T-helper 2 cell treated with Interferon-gamma antibody and Interleukin-4, amounts not matched to agents 5 μg/mL and 100 μg/mL, for 36 hours (primary cell): ENCODE measurements at places on chromosomes 2 and 18.
A peak's percentile ranks its signal among the peaks of the same experiment; 100 is the strongest.

GRCh38 chr2:180990794-180991193 lies 10.4 kb downstream of the UBE2E3 start:
- H3K27me3 ChIP-seq, result no peaks in the 10 kb centered on the region
- peaks cover 15% of the 10 kb centered on the region for H3K36me3 ChIP-seq
- no peak overlapping the region for H3K27ac ChIP-seq
- no peak overlapping the region for H3K4me3 ChIP-seq

DNA sequence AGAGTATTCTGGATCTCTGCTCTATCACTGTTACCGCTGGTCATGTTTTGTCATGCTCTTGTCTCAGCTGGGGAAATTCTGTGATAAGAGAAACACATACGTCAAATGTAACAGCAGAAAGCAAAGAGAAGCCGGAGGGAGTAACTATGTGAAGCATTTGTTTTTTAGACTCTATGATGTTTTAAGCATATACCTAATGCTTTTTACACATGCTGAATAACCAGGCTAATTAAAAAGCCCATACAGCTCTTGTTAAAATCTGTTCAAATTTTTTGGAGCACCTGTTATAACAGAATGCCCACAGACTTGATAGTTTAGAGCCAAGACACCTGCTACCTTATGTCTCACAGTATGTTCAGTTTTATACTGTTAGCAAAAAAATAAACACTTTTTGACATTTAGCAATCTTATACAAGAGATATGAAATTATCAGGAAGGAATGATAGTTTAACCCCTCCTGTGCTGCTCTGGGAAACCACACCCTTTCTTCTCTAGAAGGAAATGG lies 92.3 kb upstream of the TANK start:
- no peak overlapping the region for H3K4me3 ChIP-seq
- H3K36me3 ChIP-seq, result no peaks in the 10 kb centered on the region
- peaks cover 9% of the 10 kb centered on the region for H3K4me1 ChIP-seq
- peaks cover 5% of the 10 kb centered on the region for H3K27me3 ChIP-seq

DNA sequence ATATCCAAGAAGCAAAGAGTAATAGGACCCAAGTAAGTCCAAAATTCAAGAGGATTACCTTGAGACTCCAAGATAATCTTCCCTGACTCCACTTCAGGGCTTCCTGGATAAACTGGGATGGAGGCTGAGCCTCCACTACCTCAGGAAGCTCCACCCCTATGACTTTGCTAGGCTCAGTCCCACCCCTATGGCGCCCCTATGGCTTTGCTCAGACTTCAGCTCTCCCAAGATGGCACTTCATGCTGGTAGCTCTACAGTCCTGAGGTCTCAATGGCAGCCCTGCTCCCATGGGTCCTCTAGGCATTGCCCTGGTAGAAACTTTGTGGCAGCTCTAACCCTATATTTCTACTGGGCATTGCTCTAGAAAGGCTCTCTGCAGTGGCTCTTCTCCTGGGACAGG lies 69.9 kb upstream of the CHAC2 start:
- no peak overlapping the region for H3K27ac ChIP-seq
- DNase-seq, result no peak
- H3K27me3 ChIP-seq, result no peaks in the 10 kb centered on the region
- no peaks in the 10 kb centered on the region for H3K4me1 ChIP-seq
- H3K4me3 ChIP-seq, result no peak overlapping the region
- H3K36me3 ChIP-seq, result peaks cover 30% of the 10 kb centered on the region

- no peak for DNase-seq
- peak overlapping the region; percentile 19 for H3K27ac ChIP-seq
- no peak overlapping the region for H3K4me3 ChIP-seq
- peaks cover 56% of the 10 kb centered on the region for H3K4me1 ChIP-seq
- no peaks in the 10 kb centered on the region for H3K36me3 ChIP-seq
These were observed 16.4 kb upstream of the IL1RL1 start for GRCh38 chr2:102294802-102295489.

DNA sequence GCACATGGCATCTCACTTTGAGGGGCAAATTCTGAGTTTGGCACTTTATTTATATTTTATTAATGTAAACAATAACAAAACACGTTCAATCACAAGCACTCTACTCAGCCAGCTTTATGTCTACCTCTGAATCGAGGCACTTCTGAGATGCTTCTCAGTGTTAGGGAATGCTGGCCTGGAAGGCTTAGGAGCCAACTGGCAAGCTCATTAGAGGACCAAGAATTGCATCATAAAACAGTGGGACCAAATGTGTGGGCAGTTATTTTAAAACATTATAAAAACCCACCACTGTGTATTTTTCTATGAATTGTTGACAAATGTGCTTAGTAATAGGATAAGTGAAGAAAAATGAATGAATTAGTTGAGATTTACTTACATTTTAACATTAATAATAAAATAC lies 46.8 kb upstream of the SMIM21 start:
- no peak overlapping the region for H3K27ac ChIP-seq
- H3K4me1 ChIP-seq, result no peaks in the 10 kb centered on the region
- no peak for DNase-seq
- no peaks in the 10 kb centered on the region for H3K36me3 ChIP-seq

GRCh38 chr2:238561230-238561629 lies 134.5 kb downstream of the ASB1 start:
- no peaks in the 10 kb centered on the region for H3K4me1 ChIP-seq
- no peaks in the 10 kb centered on the region for H3K36me3 ChIP-seq
- no peak overlapping the region for H3K4me3 ChIP-seq
- DNase-seq, result no peak
- no peak overlapping the region for H3K27ac ChIP-seq
- no peaks in the 10 kb centered on the region for H3K27me3 ChIP-seq

GRCh38 chr18:55314615-55315237 lies 273.3 kb downstream of the TCF4 start:
- no peaks in the 10 kb centered on the region for H3K36me3 ChIP-seq
- no peak overlapping the region for H3K4me3 ChIP-seq
- no peak for DNase-seq

- no peak overlapping the region for H3K27ac ChIP-seq
- DNase-seq, result no peak
- peaks cover 4% of the 10 kb centered on the region for H3K27me3 ChIP-seq
- H3K4me1 ChIP-seq, result no peaks in the 10 kb centered on the region
- H3K36me3 ChIP-seq, result no peaks in the 10 kb centered on the region
These were observed 114.8 kb upstream of the CDC42EP3 start for GRCh38 chr2:37786191-37786698.

DNA sequence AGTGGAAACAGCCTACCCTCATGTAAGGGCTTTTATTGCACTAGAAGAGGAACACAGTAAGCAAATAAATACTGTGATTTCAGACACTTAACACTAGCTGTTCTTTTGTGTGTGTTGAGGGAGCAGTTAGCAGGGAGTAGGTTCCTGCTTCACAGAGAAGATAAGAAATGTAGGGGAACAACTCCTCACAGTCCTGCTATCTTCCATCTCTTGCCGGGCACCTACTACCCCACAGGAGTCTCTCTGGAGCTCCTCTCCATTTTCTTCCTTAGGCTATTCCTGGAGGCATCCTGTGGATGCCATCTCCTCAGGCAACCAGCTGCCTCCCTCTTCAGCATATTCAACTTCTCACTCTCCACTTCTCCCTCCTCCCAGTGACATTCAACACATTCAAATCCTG lies 145.0 kb downstream of the SRBD1 start:
- H3K36me3 ChIP-seq, result peaks cover 3% of the 10 kb centered on the region
- no peaks in the 10 kb centered on the region for H3K4me1 ChIP-seq
- no peak overlapping the region for H3K27ac ChIP-seq
- H3K4me3 ChIP-seq, result no peak overlapping the region
- no peaks in the 10 kb centered on the region for H3K27me3 ChIP-seq

DNA sequence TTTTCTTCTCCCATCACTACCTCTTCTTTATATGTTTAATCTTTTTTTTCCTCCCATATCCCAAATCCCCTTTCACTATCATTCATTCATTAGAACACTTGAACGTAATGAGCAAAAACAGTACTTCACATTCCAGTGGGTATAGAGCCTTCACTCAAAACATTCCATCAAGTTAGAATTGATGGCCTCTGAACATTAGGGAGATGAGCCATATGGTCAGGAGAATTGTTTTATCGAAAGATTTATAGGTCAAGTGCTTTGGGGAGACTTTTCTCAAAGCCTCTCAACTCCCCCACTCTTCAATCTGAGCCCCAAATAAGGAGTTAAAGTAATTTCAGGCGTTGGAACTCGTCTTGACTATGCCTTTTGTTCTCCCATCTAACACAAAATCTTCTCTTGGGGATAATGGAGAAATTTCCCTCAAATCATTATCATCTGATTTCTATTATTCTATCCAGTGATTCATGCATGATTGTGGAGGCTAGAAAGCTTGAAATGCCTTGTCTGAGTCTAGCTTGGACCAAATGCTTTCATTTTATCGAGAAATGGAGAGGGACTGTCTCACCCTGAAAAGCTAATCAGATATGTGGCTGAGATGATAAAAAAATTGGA lies 79.2 kb downstream of the KIAA2012 start:
- no peak overlapping the region for H3K4me3 ChIP-seq
- DNase-seq, result no peak
- peaks cover 10% of the 10 kb centered on the region for H3K27me3 ChIP-seq
- no peaks in the 10 kb centered on the region for H3K4me1 ChIP-seq

DNA sequence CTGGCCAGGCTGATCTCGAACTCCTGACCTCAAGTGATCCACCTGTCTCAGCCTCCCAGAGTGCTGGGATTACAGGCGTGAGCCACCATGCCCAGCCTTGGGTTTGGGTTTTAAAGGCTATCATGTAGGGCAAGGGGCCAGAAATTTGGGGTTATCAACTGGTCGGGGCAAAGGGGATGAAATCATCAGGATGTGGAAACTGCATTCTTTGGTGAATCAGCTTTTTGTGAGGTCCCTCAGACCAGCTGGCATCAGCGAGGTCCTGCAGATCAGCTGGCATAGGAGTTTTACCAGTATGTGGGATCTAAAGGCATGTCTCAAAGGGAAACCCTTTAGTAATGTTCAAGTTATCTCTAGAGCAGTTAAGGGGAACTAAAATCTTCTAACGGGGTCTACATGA lies 6.4 kb upstream of the GEMIN6 start:
- H3K27me3 ChIP-seq, result peaks cover 17% of the 10 kb centered on the region
- no peak for DNase-seq
- H3K27ac ChIP-seq, result no peak overlapping the region
- no peak overlapping the region for H3K4me3 ChIP-seq
- peaks cover 2% of the 10 kb centered on the region for H3K4me1 ChIP-seq
- H3K36me3 ChIP-seq, result no peaks in the 10 kb centered on the region

DNA sequence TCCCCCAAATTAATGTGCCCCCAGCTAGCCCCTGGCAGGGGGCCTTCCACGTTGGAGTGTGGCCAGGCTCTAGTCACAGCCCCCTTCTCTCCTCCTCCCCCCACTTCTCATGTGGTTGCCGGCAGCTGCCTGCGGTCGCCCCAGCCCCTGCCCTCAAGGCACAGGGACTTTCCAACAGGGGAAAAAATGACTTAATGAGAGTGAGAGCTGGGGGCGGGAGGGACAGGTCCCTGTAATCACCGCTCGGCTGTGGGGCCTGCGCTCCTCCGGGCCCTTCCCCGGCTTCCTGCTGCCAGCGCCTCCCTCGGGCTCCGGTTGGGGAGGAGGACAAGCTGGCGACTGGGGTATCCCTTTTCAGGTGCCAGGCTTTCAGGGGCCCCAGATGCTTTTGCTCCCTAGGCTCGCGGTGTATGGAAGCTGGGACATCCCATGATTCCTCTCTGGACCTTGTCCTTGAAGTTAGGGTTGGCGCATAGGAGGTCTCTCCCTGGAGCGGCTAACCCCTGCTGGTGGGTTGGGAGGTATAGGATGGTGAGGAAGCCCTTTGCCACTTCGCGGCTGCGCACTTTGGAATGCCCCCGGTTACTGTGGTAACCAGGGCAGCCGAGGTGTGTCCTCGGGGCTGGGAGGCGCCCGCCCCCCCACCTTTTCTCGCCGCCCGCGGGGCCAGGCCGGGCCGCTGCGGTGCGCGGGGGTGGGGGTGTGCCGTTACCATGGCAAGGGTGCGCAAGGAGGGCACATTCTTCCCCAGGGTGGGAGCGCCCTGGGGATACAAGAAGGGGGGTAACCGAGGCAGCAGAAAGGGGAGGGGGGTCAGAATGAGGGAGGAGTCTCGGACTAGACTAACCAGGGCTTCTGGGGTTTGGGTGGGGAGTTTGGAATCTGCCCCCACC lies 16.1 kb downstream of the WNT10A start:
- peaks cover 56% of the 10 kb centered on the region for H3K27me3 ChIP-seq
- H3K27ac ChIP-seq, result peak overlapping the region; percentile 64
- no peaks in the 10 kb centered on the region for H3K36me3 ChIP-seq
- peak; percentile 93 for DNase-seq

DNA sequence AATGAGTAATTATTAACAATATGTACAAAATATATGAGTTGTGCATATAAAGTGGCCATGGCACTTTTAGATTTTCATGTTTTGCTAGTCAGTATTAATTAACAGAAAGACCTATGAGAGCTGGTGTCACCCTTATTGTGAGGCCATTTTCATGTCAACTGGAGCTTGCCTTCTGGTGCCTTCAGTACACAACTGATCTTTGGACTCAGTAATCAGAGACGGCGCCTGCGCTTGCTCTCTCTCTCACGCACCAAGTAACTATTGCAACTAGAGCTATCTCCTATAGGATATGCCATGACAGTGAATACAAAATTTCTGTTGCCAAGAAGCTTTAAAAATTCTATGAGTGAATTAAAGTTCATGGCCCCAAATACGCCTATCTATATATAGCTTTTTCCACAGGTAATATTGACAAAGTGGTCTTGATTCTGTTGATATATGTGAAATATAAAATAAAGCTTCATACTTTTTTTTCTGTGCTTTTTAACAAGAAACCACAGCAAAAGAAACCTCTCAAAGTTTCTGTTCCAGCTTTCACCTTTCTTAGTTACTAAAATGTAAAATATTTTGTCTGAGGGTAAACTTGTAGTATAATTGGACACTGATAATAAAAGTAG lies 2.9 kb downstream of the SERTAD2 start:
- peaks cover 4% of the 10 kb centered on the region for H3K36me3 ChIP-seq
- peak overlapping the region; percentile 46 for H3K4me3 ChIP-seq
- no peak overlapping the region for H3K27ac ChIP-seq
- H3K4me1 ChIP-seq, result peaks cover 65% of the 10 kb centered on the region
- no peak for DNase-seq
- no peaks in the 10 kb centered on the region for H3K27me3 ChIP-seq

GRCh38 chr2:10332402-10333246 lies 29.9 kb downstream of the HPCAL1 start:
- peak; percentile 60 for DNase-seq
- H3K4me3 ChIP-seq, result peak overlapping the region; percentile 94
- peaks cover 21% of the 10 kb centered on the region for H3K36me3 ChIP-seq
- H3K27ac ChIP-seq, result peak overlapping the region; percentile 82
- H3K27me3 ChIP-seq, result no peaks in the 10 kb centered on the region

DNA sequence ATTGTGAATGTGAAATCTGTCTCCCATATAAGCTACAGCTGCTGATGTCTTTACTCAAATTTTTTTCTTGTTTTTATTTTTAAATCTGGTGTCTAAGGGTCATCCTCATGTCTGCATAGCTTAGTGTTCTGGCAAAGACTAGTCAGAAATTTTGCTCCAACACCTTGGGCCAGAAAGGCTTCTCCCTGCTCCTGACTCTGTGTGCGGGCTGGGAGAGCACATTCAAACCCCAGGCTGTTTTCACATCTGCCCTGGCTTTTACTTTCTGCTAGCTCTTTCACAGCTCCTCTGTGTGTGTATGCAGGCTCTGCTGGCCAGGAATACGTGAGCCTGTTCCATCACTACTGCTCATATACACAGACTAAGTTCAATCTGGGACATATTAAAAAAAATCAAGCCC lies 102.9 kb upstream of the RIOK3 start:
- no peaks in the 10 kb centered on the region for H3K27me3 ChIP-seq
- H3K27ac ChIP-seq, result no peak overlapping the region
- DNase-seq, result no peak
- H3K4me3 ChIP-seq, result no peak overlapping the region
- peaks cover 7% of the 10 kb centered on the region for H3K4me1 ChIP-seq
